Activated naive CD4-positive, alpha-beta T cell treated with anti-CD3 and anti-CD28 coated beads, Interleukin-2, amount 50 U/mL, for 16 hours (primary cell): ENCODE measurements at places on chromosomes 6 and 20.
A peak's percentile ranks its signal among the peaks of the same experiment; 100 is the strongest.

GRCh38 chr6:6333501-6333900 is 13.0 kb upstream of the F13A1 start:
- no peak for DNase-seq

- DNase-seq = peak; percentile 45
Measured at GRCh38 chr6:135909737-135910387, 58.4 kb downstream of the PDE7B start.

DNA sequence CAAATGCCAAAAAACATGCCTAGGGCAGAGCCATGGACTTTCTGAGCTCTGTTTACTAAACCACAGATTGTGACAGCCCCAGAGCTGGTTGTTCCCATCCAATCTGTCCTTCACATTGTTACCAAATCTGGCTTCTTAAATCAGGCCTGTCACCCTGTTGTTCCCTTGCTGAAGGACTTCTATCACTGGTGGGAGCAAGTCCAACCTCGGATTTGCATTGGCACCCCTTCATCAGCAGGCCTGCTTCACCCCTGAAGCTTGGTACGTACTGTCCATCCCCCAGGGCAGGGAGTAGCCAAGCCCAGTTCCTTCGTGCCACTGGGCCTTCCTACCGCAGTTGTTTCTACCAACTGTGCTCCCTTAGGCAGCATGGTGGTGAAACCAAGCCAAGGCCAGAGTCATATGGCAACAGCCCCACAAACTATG is 357.3 kb upstream of the JARID2 start:
- no peak for DNase-seq

GRCh38 chr6:111534231-111534751 is 51.3 kb upstream of the REV3L start:
- DNase-seq = no peak

GRCh38 chr20:19137641-19138040 is 74.8 kb upstream of the SLC24A3 start:
- no peak for DNase-seq

- DNase-seq = peak; percentile 17
Measured at GRCh38 chr20:56249244-56249955, 868 bp downstream of the MC3R start.

DNA sequence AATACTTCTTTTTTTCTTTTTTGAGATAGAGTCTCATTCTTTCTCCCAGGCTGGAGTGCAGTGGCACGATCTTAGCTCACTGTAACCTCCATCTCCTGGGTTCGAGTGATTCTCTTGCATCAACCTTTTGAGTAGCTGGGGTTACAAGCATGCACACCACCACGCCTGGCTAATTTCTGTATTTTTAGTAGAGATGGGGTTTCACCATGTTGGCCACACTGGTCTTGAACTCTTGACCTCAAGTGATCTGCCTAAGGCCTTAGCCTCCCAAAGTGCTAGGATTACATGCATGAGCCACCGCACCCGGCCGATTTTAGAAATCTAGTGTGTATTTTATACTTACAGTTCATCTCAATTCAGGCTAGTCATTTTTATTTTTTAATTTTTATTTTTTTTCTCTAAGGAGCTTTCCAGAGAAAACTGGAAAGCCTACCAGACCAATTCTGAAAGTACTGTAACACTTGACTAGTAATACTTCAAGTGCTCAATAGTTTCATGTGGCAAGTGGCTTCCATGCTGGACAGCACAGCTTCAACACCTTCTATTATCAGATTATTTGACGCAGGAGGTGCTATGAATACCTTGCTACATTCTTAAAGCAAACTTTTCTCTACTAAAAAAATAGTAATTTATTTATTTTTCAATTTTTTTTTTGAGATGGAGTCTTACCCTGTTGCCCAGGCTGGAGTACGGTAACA is 25.0 kb downstream of the POLR1C start:
- no peak for DNase-seq

DNA sequence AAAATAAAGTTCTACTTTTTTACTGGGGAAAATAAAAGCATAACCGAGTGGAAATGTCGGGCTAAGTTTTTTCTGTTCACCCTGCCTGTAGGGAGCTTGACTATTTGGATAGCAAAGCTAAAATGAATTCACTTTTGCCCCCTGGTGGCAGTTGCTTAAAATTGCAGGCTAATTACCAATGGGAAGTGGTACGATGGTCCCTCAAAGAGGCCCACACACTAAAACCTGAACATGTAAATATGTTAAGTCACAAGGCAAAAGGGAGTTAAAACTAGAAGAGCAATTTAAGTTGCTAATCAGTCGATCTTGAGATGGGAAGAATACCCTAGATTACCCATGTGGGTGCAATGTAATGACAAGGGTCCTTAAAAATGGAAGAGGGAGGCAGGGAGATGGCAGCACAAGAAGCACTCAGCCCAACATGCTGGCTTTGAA is 916 bp upstream of the SUN5 start:
- no peak for DNase-seq
